ENCODE measurements at places on chromosomes 3 and 15.

DNA sequence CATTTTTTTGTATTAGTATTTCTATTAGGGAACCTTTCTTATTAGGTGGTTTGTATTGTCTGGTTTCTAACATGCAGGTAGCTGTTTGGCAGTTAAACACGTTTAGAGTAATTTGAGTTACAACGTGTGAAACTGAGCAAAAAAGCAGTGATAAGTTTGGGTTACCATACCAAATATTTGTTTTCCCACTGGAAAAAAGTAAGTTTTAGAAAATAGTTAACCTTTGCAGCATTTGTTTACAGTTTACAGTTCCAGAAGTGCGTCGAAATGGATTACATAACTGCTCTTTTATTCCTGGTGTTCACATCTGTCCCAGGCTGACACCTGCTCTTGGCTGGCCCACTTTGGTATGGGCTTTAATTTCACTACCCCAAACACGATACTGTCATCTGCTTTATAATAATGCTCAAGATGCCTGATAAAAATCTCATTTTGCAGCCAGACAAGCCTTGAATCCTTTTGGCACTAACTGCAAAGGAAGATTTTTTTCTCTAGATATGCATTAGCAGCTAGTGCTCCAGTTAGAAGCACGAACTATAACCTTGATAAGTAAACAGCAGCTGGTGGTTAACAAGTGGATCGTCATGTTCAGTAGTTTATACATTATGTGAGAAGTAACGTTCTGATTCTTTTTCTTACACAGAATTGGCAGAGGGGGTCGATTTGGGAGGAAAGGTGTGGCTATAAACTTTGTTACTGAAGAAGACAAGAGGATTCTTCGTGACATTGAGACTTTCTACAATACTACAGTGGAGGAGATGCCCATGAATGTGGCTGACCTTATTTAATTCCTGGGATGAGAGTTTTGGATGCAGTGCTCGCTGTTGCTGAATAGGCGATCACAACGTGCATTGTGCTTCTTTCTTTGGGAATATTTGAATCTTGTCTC is 5.3 kb downstream of the EIF4A2 start:
- no peak for DNase-seq

- no peak for DNase-seq
Measured at GRCh38 chr15:27456807-27457206, 485.8 kb downstream of the GABRG3 start.

GRCh38 chr3:31009881-31010280 is 115.4 kb upstream of the GADL1 start:
- peak; percentile 55 for DNase-seq

DNA sequence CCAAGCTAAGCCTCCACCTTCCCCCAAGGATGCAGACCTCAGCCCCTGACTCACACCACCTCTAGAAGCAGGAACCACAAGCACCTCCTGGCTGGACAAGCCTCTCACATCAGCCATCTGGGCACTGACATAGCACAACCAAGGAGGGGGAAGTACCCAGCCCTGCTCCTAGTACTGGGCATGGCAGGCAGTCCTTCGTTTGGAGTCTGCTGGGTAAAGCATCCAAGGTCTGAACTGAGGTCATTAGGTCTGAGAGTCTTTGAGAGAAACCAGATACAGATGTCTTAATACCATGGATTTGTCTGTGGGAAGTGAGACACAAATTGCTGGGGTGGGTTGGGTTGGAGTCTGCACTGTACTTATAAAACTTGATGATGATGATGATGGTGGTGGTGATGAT is 61.8 kb downstream of the CCDC33 start:
- no peak for DNase-seq

GRCh38 chr3:24507776-24508422 is 13.2 kb upstream of the THRB start:
- no peak for DNase-seq

- no peak for DNase-seq
Measured at GRCh38 chr3:196489747-196490146, 13.8 kb downstream of the RNF168 start.

Measured in Caco-2 (cell line).